Right ventricle myocardium inferior (tissue), 1 donor: ENCODE measurements at places on chromosomes 5 and 9.

- no peak for DNase-seq
Measured at GRCh38 chr5:76529464-76530344, 93.5 kb downstream of the F2RL2 start.

DNA sequence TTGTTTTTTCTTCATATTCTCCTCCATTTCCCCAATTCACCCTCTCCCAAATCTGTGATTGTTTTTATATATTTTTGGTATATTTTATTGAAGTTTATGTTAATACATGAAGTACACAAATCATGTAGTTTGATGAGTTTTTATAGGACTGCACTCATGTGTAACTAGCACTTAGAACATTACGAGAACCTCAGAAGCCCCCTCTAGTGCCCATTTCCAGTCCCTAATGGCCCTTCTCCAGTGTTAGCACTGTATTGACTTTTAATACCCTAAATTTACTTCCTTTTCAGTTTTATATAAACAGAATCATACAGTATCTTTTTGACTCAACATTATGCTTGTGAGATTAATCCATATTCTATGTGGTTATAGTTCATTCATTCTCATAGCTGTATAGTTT is 18.5 kb upstream of the FKTN start:
- DNase-seq = no peak

DNA sequence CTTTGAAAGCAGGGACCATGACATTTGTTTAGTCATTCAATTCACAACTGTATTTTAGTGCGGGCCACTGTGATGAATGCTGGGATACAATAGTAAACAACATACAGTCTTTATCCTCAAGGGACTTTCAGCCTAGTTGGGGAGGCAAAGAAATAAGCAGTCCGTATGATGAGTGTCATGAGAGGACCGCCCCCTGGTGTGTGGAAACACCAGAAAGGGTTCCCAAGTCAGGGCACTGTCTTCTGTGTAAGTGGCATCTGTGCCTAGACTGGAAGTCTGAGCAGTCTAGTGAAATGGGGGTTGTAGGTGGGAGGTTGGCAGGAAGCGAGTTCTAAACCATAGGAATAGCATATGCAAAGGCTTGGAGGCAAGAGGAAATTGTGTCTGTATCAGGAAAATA is 6.8 kb downstream of the C9orf43 start:
- no peak for DNase-seq

- no peak for DNase-seq
Measured at GRCh38 chr5:68273717-68274409, 58.3 kb downstream of the PIK3R1 start.

- no peak for DNase-seq
Measured at GRCh38 chr5:54362434-54362833, 52.1 kb upstream of the ARL15 start.
